Daoy (cell line): ENCODE measurements at places on chromosomes 5 and 9. TPM values are rescaled to one million over a fixed set of nuclear protein-coding genes. Genes with fewer than 3 reads are reported as not detected.
A peak's percentile ranks its signal among the peaks of the same experiment; 100 is the strongest.

- peak; percentile 82 for DNase-seq
These were observed 413 bp downstream of the JADE2 start for GRCh38 chr5:134525683-134526482.

GRCh38 chr9:96136992-96137670 lies 164.8 kb downstream of the HSD17B3 start:
- peak; percentile 79 for DNase-seq

GRCh38 chr5:41842777-41843176 lies 27.4 kb downstream of the OXCT1 start:
- no peak for DNase-seq

DNA sequence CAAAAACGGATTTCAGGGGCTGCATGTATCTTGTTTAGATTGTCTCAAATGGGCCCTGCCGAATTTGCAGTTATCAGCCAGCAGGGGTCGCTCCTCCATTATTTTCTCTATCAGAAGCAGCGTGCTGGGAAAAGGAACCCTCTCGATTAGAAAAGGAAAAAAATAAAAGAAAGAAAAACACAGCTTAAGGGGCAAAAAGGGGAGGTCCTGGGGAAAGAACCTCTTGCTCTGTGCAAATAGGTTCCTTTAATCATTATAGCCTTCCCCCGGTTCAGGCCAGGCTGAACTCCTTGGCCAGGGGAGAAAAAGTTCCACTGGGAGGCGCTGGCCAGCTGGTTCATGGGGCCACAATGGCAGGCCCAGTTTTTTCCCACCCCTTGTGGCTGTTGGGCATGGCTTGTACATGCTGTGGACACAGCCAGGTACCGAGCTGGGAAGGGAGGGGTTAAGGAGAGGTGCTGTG lies 25.0 kb upstream of the CAPSL start:
- no peak for DNase-seq

DNA sequence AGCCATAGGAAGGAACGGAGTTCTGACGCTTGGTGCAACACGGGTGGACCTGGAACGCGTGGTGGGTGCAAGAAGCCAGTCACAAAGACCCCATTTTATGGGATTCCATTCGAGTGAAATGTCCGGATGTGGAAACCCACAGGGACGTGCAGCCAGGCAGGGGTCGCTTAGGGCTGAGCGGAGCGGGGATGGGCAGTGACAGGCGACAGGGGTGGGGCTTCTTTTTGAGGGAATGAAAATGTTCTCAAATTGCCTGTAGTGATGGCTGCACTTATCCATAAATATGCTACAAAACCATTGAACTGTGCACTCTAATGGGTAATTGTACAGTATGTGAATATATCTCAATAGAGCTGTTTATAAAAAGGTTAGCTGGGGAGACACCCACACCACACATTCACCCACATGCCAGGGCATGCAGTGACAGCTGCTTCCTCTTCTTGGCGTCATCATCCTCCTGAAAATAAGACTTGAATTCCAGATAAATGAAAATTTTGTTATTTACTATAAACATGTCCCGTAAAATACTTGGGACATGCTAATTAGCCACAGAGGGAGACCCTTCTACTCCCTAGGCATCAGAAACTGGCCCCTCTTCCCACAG lies 71.3 kb upstream of the OLFM1 start:
- DNase-seq, result no peak

The UBE2QL1 gene
- 0.40 and 0.65 TPM in 2 replicates for total RNA-seq
